ENCODE measurements at places on chromosomes 7 and 10.
A peak's percentile ranks its signal among the peaks of the same experiment; 100 is the strongest.

- DNase-seq, result no peak
Measured at GRCh38 chr7:51224811-51225595, 91.6 kb downstream of the COBL start.

DNA sequence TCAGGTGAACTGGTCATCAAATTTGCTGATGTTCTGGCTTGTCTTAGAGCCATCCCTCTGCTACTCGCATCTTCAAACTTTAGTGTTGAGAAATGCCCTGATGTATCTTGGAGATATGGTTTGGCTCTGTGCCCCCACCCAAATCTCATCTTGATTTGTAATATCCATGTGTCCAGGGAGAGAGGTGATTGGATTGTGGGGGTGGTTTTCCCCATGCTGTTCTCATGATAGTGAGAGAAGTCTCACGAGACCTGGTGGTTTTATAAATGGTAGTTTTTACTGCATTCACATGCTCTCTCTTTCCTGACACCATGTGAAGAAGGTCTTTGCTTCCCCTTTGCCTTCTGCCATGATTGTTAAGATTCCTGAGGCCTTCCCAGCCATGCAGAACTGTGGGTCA lies 74.0 kb upstream of the AFAP1L2 start:
- DNase-seq, result no peak

GRCh38 chr7:54992871-54993475 lies 25.8 kb upstream of the EGFR start:
- DNase-seq, result no peak

- DNase-seq, result no peak
Measured at GRCh38 chr7:5495581-5496375, 72.1 kb upstream of the TNRC18 start.

DNA sequence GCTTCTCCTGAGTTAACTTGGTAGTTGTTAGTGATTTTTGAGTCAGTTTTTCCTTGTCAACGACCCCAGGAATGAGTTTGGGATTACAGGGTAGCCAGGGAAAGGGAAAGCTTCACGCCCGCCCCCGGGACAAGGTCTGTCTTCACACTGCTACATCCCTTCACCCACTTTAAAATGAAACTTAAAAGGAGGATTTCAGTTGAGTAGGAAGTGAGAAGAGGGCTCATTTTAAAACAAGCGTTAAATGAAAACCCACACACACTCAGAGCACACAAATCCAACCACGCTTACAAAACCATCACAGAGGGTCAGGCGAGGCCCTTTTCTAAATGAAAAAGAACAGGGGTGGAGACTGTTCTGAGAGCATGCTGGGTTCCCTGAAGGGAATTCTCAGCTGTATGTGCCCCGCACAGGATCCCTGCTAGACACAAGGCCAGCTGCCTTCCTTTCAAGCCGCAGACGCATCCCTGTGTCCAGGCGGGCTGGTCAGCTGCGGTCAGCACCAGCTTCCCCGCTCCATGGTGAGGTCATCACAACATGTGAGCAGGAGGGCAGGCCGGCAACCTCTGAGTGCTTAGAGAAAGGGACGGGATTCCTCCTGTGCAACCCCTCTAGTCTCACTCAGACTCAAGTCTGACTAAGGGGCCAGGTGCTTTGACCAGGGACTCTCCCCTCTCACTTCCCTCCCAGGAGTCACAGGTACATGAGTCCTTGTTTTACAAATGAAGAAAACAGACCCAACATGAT lies 111.8 kb downstream of the EGFR start:
- DNase-seq, result no peak

- DNase-seq, result no peak
Measured at GRCh38 chr10:119896061-119896655, 3.6 kb downstream of the SEC23IP start.

- DNase-seq, result no peak
Measured at GRCh38 chr7:140209866-140210609, 33.3 kb upstream of the KDM7A start.

- no peak for DNase-seq
Measured at GRCh38 chr10:79985481-79986072, 36.7 kb upstream of the SFTPD start.

DNA sequence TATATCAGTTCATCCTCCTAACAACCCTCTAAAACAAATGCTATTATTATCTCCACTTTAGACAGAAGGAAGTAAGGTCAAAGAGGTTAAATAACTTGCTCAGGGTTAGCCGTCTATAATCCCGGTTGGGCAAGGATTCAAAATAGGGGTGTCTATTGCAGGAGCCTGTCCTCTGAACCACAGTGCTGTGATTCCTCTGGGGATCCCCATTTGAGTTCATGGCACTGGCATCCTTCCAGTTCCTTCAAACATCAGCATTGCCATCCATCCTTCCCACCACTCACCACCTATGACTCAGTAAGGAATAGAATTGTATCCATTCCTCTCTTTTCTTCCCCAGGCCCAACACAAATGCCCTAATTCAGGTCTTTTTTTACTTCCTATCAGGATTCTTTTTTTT lies 25.6 kb downstream of the HPS6 start:
- no peak for DNase-seq

DNA sequence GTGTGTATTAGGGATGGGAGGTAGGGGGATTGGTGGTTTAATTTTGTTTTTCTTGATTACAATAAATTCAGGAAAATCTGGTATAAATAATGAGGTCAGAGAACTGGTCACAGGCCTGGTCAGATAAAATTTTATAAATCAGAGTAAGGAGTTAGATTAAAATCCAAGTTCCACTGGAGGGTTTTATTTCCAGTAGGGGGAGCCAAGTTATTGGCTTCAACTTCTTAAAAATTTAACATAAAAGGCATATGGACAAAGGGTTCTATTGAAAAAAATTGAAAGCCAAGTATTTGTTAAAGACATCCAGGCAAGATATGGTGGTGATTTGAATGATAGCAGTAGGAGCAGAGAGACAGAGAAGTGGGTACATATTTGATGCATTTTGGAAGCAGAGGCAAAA lies 763.3 kb downstream of the SORCS1 start:
- DNase-seq, result no peak

DNA sequence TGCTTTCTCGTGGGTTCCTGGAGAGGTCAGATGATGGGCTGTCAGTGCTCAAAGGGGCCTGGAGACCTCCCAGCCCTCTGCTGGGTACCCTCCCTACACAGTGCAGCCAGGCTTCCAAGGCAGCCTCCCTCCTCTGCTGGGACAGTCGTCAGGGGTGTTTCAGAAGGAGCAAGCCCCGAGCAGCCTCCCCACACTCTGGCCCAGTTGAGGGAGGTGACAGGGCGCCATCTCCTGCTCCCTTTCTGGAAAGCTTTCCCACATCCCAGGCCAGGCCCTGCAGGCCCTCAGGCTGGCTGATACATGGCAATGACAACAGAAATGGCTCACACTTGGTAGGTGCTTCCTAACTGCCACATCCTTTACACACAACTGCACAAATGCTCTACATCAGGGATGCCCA lies 32.1 kb downstream of the KCNMA1 start:
- DNase-seq, result no peak

- DNase-seq, result no peak
Measured at GRCh38 chr10:88920198-88920597, 32.4 kb downstream of the ACTA2 start.

GRCh38 chr10:43249962-43250614 lies 16.8 kb downstream of the RASGEF1A start:
- peak; percentile 22 for DNase-seq

GRCh38 chr10:126576336-126576735 lies 94.2 kb downstream of the C10orf90 start:
- DNase-seq, result no peak

DNA sequence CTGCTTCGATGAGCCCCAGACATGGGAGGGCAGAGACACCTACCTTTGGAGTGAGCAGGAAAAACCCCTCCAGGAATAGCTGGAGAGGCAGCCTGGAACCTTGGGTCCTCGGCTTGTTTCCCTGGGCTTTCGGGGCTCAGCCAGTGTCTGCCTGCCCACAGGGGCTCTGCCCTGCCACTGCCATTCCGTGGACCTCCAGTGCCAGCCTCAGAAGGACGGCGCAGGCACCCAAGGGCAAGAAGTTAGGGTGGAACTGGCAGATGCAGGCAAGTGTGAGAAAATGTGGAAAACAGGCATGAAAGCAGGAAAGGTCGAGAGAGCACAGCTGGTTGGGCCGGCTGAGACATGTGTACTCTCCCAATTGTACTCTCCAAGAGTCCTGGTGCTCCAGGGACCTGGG lies 281.5 kb downstream of the GRID1 start:
- DNase-seq, result no peak

DNA sequence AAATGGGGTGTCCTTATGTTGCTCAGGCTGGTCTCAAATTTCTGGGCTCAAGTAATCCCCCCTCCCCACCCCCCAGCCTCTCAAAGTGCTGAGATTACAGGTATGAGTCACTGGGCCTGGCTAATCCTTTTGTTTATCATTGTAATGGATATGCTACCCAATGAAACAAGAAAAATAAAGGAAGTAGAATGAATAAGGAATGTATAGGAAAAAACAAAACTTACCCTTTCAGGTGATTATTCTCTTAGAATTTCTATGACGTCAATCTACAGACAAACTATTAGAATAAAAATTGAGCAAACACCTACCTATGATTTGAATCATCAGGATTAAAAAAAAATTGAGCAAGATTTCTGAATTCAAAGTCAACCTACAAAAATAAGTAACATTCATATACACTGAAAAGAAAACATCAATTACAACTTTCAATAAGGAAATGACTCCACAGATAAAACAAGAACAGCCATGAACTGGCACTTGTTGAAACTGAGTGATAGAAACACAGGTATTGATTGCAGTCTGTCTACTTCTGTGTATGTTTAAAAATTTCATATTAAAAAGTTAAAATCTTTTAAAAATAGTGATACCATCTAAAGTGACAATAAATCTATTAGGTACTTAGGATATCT lies 12.2 kb downstream of the ADAM12 start:
- DNase-seq, result no peak

GRCh38 chr10:130982802-130983201 lies 328.7 kb downstream of the TCERG1L start:
- no peak for DNase-seq

- no peak for DNase-seq
Measured at GRCh38 chr7:38181111-38181510, 3.1 kb downstream of the STARD3NL start.

DNA sequence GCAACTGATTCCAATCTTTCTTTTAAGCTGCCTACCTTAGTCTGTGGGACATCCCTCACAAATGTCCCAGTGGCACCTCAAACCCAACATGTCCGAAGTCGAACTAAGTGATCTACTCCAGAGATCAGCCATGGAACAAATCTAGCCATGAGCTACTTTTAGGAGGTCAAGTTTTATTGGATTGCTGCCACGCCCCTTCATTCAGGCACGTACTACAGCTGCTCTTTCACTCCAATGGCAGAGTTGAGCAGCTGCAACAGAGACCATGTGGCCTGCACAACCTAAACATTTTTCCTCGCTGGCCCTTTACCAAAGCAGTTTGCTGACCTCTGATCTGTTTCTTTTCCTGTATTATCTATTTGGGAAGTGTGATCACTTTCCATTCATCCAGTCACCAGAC lies 192.4 kb upstream of the CDCA7L start:
- no peak for DNase-seq

- no peak for DNase-seq
Measured at GRCh38 chr10:31940839-31941653, 12.4 kb upstream of the ARHGAP12 start.

DNA sequence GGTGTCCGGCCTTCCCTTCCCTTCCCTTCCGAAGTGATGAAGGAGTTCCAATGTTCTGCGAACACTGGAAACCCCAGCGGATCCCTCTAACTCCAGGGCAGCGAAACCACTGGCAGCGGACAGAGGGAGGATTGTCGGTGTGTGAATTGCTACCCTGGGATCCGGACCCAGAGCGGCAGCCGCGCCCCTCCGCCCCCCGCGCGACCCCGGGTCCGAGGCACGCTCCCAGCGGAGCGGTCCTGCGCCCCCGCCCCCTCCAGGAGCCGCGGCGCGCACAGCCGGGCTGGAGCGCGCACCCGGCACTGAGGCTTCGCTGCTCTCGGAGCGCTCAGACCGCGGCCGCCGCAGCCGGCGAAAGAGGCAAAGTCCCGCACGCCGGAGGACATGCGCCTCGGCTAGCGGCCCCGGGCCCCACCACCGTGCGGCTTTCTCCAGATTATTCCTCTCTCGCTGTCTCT lies at the start of gene PTPRZ1:
PTPRZ1 (plus strand) TSS at position 331 of the 458 bp plus-strand sequence. CDS start 339 bp downstream, outside the sequence.
- no peak for DNase-seq

DNA sequence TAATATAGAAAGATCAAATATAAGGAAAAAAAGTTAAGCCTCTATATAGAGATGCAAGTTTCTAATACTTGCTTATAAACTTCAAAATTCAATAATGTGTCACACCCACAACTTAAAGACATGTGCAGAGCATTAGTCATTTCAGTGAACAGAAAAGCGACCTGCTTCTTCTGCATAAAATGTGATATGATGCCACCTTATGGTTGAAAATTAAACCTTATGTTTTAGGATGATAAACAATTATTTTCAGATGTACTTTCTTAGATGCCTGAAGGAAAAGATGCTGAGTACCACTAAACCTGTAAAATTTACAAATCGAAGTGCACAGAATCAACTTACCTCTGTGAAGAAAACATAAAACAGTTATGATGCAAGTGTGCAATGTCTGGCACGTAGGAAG lies 96.0 kb downstream of the MTERF1 start:
- DNase-seq, result no peak

DNA sequence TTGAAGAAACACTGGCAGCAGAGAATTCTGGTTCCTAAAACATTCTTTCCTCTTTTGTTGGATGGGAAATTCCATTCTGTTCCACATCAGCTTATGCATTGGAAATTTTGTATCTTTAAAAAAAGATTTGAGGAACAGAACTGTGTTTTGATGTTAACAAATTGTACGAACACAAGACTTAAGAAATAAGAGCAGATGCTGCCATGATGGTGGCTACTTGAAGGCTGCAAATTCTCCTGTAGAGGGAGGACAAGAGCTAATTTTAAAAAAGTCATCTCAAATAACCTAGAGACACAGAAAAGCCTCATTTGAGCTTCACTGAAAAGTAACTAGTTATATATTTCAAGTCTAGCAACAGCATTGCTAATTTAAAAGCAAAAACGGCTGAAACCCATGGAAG lies 29.8 kb downstream of the NDUFB2 start:
- DNase-seq, result no peak
